Urothelium cell line (cell line): ENCODE measurements at places on chromosomes 5 and 9.

- no peak for DNase-seq
Observed at GRCh38 chr9:115359017-115359780, 241.2 kb upstream of the TNC start.

DNA sequence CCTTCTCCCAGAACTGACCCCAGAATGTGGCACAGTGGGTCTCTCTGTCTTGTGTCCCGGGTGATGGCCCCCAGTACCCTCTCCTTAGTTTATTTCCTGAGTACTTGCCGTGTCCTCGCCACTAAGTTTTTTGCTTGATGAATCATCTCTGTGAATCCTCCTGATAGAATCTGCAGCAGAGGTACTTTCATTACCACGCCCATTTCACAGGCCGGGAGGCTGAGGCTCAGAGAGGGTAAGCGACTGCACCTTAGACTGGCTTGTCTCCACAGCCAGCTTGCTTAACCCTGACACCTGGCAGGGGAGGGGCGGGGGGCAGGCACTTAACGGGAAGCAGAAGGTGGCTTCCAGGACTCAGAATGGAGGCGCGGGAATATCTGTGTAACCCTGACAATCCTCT, 7.9 kb upstream of the IER5L start:
- DNase-seq, result no peak

DNA sequence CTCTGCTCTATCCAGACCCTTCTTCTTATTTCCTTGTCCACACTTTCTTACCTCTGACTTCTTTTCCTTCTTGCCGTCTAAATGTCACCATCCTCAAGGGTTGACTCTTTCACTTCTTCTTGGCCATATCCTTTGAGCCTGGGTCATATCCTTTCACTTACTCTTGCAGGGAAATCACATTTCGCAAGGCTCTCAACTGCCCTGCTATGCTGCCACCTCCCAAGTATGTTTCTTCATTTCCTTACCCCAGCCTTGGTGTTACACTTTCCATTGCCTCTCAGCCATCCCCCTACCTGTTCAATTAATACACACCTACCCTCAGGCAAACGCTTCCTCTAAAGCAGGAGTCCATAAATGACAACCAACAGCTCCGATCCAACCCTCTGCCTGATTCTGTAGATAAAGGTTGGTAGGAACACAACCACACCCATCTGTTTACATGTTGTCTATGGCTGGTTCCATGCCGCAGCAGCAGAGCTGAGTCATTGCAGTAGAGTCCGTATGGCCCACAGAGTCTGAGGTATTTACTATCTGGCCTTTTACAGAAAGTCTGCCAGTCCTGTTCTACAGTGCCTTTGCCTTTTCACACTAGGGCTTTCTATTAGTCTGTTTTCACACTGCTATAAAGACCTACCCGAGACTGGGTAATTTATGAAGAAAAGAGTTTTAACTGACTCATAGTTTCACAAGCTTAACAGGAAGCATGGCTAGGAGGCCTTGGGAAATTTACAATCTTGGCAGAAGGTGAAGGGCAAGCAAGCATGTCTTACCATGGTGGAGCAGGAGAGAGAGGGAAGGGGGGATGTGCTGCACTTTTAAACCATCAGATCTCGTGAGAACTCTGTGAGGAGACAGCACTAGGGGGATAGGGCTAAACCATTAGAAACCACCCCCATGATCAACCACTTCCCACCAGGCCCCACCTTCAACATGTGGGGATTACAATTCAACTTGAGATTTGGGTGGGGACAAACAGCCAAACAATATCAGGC, 97.9 kb downstream of the SV2C start:
- DNase-seq, result no peak

- DNase-seq, result no peak
Observed at GRCh38 chr9:33687779-33688178, 107.6 kb upstream of the PRSS3 start.

- DNase-seq, result peak; percentile 5
Observed at GRCh38 chr9:12923468-12924009, 148.7 kb downstream of the LURAP1L start.

DNA sequence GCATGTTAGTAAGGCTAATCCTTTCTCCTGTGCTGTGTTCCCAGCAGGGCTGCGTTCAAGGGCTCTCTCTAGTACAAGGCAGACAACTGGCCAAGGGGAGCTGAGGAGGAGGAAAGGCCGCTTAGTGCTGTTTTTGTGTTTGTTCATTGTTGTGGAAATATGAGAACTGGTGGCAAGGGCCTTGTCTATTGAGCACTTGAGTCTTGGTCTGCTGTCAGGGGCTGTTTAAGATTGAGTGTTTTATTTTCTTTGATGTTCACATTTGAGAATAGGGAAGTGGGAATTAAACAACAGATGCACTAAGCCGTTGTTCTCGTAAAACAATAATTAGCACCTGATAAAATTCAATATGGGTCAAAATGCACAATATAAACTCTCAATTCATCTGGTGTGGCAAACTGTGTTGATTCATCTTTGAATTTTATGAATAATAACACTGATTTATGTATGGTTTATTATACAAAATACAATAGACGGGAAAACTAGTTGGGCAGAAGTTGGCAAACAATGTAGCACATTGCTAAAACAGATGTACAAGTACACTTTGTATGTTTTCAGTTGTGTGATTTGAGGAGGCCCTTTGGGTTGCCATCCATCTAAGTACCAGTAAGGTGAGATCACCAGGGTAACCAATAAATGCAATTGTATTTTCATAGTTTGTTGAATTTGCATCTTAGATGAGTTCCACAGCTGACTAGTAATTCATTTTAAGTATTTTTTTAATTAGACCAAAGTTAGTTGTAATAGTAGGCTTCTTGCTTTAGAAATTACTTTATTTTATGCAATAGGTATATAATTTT, 97.6 kb upstream of the GRHPR start:
- DNase-seq, result no peak

DNA sequence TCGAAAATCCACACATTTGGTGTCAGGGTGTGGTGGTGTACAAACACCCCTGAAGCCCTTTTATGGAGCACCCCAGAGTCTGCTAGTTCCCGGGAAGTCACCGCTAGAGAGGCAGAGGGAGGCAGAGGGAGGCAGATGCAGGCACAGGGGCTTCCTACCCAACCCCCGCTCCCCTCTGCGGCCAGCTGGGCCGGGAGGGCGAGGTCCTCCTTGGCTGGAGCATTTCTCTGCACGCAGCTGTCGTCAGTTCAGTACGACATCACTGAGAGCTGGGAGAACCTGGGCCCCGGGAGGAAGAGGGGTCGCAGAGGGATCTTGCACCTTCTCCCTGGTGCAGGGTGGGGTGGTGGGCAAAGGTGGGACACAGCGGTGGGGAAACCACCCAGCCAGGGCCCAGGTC, 15.8 kb upstream of the UBAC1 start:
- DNase-seq, result no peak
